HFF-Myc (cell line): ENCODE measurements at places on chromosomes 7 and 10.

DNA sequence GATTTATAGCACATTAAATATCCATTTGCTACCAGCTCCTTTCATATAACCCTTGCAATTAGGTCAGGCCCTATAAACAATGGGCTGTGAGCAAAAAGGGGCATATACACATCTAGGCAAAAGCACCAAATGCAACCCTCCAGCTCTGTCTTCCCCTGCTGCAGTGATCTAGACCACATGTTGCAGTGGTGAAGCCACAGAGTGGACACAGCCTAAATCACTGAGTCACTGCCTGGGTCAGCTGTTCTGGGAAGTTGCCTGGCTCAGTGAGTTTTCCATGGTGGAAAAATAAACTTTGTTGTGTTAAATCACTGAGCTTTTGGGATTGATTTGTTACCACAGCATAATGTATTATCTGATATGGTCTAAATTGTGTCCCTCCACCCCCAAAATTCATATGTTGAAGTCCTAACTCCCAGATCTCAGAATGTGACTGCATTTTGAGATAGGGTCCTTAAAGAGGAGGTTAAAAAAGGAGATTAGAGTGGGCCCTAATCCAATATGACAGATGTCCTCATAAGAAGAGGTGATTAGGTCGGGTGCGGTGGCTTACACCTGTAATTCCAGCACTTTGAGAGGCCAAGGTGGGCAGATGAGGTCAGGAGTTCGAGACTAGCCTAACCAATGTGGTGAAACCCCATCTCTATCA is 70.4 kb downstream of the ZFAND4 start:
- peak; percentile 31 for DNase-seq

DNA sequence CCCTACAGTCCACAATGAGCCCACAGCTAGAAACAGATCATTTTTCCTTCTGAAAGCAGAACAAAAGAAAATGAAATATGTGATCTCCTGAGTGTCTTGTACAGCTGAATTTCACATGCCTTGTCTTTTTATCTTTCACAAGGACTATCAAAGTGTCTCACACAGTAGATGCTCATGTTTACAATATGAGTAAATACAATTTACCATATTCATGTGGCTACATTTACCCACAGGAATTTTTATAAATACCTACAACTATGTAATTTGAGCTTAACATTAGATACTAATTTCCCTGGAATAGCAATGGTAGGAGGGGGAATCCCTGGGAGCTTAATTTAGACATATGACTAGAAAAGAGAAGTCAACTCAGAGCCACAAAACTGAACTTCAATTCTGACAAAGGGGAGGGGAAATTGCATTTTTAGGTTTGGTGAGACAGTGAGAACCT is 186.2 kb downstream of the MACC1 start:
- no peak for DNase-seq

DNA sequence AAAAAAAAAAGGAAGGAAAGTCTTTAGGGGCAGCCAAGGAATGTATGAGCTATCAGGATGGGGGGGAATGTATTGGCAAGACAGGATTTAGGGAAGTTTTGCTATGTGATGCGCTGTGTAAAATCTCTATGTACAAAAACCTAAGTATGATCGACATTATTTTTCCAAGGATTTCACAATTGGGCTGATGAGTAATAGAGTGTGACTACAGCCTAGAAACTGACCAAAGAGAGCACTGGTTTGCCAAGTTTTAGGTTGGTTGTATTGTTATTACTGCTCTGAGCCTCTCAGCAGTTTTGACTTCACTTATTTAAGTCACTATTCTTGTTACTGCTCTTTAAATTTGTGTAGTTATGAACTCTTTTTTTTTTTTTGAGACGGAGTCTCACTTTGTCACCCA is 107.3 kb downstream of the NRCAM start:
- no peak for DNase-seq

GRCh38 chr7:95598511-95598910 is 2.2 kb upstream of the PDK4 start:
- DNase-seq, result no peak

- DNase-seq, result no peak
Measured at GRCh38 chr10:103736763-103737162, 118.6 kb downstream of the SH3PXD2A start.

DNA sequence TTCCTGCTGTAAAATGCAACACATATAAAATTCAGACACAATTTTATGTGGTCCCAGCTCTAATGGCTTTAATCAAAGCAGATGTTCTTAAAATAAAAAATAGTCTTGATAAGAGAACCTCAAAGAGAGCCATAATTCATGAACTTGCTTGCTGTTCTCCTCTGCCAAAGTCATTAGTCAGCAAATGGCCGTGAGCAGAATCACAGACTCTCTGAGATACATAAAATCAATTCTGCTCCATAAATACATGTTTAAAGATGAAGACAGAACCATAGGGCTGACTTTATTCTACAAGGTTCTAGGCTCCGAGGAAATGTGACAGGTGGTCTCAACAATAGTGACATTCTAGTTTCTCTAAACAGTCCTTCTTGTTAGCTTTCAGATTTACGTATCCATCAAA is 29.8 kb downstream of the HSPA12A start:
- DNase-seq, result no peak

- peak; percentile 6 for DNase-seq
Measured at GRCh38 chr7:103447073-103447960, 1.3 kb upstream of the SLC26A5 start.

DNA sequence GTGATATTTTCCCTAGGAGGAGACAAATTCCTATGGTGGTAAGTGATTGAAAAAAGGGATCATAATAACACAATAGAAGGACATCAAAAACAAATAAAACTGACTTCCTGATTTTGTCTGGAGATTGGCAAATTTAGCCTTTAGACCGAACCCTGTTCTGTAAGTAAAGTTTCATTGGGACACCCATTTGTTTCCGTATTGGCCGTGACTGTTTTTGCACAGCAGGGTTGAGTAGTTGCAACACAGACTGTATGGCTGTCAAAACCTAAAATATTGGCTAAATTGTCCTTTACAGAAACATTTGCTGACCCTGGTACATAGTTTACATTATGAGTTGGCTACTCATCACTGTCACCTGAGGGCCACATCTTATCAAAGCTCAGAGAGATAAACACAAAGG is 168.6 kb downstream of the PRKCQ start:
- DNase-seq, result no peak

- no peak for DNase-seq
Measured at GRCh38 chr10:49569031-49569631, 30.2 kb upstream of the ERCC6 start.

DNA sequence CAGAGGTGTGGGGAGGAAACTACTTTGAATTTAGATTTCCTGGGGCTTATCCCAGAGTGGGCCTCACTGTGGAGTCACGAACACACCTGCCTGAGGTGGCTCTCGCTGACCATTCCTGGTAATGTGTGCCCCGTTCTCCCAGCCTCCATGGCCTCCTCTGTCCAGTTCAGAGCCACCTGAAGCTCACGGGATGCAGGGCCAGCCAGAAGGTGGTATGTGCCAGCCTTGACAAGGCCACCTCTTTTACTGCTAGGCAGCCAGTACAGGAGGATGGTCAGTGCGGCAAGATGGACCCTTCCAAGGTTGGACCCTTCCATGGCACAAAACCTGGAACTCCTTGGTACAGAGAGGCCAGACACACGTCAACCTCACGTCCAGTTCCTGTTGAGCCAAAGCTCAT is 210.3 kb downstream of the DNAJB6 start:
- no peak for DNase-seq

DNA sequence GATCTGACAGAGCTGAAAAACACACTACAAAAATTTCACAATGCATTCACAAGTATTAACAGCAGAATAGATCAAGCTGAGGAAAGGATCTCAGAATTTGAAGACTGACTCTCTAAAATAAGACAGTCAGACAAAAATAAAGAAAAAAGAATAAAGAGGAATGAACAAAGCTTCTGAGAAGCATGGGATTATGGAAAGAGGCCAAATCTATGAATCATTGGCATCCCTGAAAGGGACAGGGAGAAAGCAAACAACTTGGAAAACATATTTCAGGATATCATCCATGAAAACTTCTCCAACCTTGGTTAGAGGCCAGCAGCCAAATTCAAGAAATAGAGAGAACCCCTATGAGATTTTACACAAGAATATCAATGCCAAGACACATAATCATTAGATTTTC is 804.8 kb upstream of the IGFBP3 start:
- DNase-seq, result no peak

DNA sequence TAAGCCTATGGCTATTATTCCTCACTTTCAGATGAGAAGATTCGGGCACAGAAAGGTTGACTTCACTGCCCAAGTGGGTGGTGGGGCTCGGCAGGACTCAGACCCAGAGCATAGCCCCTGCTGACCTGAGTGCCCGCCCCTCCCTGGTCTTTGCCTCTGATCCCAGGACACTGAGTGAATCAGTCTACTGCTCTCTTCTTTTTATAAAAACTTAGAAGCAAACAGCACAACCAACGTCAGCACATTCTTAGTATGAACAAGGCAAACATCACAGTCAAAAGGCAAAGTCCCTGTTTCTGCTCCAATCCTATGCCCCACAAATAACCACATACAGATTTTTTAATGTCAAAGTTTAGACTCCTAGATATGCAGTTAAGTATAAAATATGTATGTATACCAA is 237.8 kb downstream of the ZMYND11 start:
- DNase-seq, result no peak

DNA sequence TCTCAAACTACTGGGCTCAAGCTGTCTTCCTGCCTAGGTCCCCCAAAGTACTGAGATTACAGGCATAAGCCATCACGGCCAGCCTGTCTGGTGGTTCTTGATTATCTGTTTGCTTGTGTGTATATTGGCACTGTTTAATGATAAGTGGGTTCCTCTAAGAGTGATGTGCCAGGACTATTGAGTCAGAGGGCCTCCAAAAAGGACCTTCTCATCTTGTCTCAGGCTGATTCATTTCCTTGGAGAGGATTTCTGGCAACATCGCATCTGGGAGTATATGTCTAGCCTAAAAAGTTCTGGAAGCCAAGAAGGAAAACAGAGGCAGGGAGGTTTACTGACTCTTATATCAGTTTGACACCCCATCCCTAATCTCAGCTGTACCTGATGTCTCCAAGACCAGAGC is 27.1 kb upstream of the AKAP9 start:
- DNase-seq, result no peak

DNA sequence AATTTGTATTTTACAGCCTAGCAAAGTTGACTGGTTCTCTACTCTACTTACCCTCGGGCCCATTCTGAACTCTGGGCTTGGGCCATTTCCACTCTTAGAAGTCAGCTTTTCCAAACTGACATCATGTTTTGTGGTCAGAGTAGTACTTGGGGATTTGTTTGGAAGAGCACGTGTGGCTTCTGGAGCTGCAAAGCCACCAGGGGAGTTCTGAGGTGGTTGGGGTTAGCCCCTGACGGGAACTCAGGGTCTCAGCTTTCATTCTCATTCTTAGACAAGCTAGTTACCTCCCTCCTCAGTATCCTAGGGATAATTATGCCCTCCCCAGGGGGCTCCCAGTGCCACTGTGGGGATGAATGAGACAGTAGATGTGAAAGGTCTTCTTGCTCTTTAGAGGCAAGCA is 647.7 kb upstream of the GALNT17 start:
- no peak for DNase-seq

DNA sequence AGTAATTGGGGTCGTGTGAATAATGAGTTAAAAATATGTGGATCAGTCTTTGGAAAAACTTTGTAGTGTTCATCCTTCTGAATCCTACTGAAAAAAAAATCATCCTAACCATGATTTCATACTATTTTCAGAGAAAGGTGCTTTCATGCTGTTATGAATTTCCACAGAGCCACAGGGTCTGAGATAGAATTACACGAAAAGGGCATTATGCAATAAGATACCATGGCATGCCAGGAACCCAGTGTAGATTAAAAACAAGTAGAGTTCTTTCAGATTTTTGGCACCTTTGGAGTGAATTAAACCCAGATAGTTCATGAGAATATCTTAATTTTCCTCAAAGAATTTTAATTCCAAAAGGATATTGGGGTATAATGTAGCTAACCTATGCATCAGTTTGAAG is 47.5 kb upstream of the AGMO start:
- DNase-seq, result no peak

- no peak for DNase-seq
Measured at GRCh38 chr7:115410434-115410820, 488.5 kb downstream of the MDFIC start.

- no peak for DNase-seq
Measured at GRCh38 chr10:89645742-89646172, 715 bp upstream of the PANK1 start.

DNA sequence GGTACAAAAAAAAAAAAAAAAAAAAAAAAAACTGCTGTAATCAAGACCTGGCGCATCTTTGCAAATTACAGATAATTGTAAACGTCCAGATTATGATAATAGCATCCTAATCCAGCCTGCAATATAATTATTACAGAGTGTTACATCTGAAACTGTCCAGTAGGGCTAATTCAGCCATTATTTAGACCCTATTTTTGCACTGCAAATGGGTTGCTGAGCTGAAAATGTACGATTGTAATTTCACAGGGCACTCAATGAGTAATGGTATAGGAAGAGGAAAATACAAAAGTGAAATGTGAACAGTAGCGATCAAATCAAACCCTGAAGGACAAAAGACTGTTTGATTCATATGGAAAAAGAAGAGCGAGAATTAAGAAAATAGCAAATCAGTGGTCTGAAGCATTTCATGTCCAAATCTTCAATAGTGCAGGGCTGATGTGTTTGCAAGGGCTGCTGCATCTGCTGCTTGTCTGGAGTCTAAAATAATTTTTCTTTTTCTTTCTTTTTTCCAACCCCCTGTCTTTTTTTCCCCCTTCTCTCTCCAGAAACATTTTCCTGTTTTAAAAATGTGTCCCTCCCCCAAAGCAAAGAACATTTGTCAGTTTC is 8.9 kb downstream of the DLX6 start:
- DNase-seq, result no peak

- DNase-seq, result no peak
Measured at GRCh38 chr10:13792006-13792405, 205.2 kb downstream of the PRPF18 start.

GRCh38 chr10:105010411-105011121 is 369.5 kb downstream of the SORCS3 start:
- DNase-seq, result no peak

GRCh38 chr10:92079003-92079402 is 155.4 kb downstream of the BTAF1 start:
- DNase-seq, result no peak
